ENCODE measurements at places on chromosomes 1 and 21.

DNA sequence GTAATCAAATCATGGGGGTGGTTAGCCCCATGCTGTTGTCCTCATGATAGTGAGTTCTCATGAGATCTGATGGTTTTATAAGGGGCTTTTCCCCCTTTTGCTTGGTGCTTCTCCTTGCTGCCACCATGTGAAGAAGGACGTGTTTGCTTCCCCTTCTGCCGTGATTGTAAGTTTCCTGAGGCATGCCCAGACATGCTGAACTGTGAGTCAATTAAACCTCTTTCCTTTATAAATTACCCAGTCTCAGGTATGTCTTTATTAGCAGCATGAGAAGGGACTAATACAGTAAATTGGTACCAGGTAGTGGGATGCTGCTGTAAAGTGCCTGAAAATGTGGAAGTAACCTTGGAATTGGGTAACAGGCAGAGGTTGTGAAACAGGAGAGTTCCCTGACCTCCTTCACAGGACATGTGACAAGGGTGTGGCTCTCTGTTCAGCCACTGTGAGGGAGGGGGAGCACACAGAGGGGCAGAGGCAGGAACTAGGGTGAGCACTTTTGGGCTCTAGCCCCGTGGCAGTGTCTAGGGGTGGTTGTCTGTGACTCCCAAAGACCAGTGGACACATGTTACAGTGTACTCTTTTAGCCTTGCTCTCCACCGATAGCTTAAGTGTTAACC is 105.3 kb downstream of the BACH1 start:
- DNase-seq: no peak

- no peak for DNase-seq
Measured at GRCh38 chr1:175861626-175862367, 118.4 kb upstream of the TNR start.

DNA sequence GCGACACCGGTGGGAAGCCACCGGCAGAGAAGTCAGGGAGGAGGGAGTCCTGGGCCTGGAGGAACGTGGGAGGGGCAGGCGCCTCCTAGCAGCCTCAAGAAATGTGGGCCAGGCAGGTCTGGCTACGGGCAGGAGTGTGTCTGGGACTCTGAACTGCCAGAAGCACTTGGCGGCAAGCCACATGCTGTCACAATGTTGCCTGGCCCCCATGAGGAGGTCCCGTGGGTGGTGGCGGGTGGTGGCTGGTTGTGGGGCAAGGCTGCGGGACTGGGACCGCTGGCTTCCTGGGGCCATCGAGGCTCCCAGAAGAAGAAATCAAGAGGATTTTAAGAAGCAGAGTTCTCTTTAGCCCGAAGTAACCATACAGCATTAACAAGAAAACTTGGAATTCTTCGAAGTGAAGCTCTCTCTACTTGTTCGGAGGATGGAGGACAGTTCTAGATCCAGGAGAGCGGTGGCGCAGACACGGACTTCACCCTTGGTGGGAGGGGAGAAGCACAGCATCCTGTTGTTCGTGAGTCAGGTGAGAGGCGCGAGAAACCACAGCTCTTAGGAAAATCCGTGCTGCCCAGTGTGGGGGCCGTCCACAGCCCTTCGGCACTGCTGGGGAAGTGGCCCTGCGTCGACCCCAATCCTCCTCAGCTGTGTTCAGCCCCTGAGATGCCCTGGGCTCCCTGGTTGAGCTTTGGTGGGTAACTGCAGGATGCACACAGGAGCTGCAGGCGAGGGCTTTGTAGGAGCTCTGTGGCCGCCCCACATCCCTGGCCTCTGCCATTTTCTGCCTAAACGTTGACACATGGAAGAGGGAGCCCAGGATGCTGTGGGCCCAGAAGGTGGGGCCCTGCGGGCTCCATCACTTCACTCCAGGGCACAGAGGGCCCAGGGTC is 12.4 kb downstream of the SKI start:
- peak; percentile 53 for DNase-seq

DNA sequence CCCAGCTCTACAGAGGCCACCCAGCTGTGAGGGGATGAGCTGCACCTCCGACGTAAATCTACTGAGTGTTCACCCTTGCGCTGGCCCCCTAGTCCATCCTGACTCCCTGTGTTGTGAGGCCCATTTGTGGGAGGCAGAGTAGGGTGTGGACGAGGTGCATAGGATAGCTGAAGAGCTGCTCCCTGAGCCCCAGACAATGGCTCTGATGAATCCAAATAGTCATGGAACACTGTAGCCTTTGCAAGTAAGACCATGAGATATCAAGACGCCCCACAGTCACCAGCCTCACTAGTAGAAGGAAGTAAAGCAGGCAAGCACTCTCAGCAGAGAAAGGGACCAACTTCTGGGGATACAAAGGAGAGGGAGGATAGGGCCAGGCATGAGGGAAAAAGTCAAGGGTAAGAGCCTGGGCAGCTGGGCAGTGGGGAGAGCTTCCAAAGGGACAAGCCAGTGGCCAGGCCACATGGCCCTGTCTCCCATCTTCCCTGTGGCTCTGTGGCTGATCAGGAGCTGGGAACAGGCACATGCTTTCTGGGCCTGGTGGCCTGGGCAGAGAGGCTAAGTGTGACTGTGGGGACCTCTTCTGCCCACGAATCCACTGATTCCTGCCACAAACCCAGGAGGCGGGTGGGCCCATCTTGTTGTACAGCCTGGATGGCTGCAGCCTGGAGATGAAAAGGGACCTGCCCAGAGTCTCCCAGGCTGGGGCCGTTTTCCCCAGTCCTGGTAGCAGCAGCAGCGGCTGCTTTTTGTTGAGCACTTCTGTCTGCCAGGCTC is 55.5 kb upstream of the EPS8L3 start:
- no peak for DNase-seq

DNA sequence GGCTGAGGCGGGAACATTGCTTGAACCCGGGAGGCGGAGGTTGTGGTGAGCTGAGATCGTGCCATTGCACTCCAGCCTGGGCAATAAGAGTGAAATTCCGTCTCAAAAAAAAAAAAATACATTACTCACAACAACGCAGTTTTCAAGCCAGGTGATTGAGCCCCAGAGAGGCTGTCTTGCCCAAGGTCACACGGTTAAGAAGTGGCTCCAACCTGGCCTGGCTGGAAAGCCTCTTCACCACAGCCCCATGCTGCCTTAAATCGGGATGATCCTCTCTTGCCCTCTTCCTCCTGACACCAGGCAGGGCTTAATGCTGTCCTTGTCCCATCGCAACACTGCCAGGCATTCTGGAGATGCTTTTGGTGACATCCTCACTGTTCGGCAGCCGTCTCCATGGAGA is 21.6 kb downstream of the DRAXIN start:
- DNase-seq: no peak

GRCh38 chr1:101741910-101742309 is 254.8 kb downstream of the OLFM3 start:
- DNase-seq: no peak

DNA sequence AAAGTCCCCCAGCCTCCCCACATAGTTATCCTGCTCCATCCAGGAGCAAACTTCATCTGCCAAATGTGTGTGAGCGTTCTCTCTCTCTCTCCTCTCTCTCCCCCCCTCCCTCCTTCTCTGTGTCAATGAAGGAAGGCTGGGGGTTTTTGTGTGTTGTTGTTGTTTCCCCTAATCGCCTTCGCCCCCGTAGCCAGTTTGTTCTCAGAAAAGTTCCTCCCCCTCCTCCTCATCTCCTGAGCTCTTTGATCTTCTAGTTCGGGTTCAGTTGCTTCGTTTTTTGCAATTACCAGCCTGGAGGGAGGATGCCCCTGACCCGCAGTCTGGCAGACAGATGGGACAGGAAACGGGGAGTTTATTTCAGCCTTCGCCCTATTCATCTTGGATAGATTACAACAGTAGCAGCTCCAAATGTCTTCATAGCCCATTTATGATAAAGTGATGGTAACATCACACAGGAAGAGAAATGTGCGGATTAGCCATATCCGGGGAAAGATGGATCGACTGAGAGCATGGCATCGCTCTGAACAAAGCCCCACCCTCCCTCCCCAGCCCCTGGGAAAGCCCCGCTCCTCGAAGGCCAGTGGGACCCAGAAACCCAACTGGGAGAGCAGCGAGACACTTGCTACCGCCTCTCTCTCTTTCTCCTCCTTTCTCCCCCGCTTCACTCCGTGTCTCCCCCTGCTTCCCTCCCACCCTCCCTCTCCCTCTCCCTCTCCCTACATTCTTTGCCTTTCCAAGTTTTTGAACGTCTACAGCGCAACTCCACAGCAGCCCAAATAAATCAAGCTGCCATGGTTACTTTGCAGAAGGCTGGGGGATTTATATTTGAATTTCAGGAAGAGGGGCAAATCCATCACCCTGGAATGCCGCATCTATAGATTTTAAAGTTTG is 139.7 kb upstream of the ARHGEF16 start:
- no peak for DNase-seq

- no peak for DNase-seq
Measured at GRCh38 chr1:28644494-28644893, 1.6 kb upstream of the TAF12 start.

DNA sequence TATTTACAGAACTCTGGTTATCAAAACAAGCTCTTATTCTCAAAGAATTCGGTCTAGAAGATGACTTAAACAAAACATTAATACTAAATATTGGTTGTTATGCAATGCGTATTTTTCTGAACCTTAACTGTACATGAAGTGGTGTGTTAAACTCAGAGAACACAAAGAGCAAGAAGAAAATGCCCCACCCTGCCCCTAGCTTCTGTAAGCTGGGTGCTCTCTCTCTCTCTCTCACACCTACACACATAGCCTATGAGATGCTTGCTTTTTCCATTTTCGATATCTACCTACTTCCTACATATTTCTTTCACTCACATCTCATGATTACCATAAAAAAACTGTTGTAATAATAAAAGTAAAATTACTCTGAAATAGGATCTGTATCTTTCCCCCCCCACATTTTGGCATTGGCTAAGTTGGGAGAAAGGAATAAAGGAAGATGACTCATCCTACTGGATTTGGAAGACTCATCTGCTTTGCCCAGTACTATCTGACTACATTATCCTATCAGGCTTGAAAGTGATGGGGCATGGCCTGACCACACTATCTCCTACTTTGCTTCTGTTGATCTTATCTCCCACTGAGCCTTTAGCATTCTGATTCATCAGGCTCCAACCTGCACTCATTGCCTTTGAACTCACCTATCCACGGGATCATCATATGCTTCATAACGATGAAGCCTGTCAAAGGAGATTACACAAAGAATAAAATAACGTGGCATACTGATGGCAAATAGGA is 2.9 kb downstream of the CRYZ start:
- DNase-seq: no peak
